ENCODE measurements at places on chromosomes 16 and 17. TPM values are rescaled to one million over a fixed set of nuclear protein-coding genes. Genes with fewer than 3 reads are reported as not detected.
A peak's percentile ranks its signal among the peaks of the same experiment; 100 is the strongest.

GRCh38 chr17:29726715-29727252 lies 104.1 kb upstream of the CORO6 start:
- DNase-seq: peak; percentile 51

Gene SBK1
- 0.04 TPM for polyA plus RNA-seq

GRCh38 chr17:20026960-20027359 lies 17.8 kb downstream of the SPECC1 start:
- DNase-seq: peak; percentile 52

GRCh38 chr16:35306915-35307314 lies 1847.5 kb downstream of the TP53TG3F start:
- DNase-seq: no peak

DNA sequence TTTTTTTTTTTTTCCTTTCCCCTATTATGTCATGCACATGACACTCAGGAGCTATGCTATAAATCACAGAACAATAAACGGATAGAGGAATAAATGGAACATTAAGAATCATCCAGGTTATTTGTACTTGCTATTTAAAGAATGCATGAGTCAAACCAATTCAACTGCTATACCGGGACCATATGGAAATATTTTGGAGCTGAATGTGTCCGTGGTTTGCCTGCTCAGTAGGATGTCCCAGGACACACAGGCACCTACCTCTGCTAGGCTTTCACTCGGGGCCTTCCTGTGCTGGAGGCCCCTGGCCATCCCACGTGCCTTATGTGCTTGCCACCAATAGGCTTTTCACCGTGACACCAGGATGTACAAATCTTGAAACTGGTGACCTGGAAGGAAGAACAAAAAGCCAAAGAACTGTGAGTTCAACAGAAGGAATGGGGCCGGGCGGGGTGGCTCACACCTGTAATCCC lies 15.3 kb upstream of the SEC14L1 start:
- no peak for DNase-seq

DNA sequence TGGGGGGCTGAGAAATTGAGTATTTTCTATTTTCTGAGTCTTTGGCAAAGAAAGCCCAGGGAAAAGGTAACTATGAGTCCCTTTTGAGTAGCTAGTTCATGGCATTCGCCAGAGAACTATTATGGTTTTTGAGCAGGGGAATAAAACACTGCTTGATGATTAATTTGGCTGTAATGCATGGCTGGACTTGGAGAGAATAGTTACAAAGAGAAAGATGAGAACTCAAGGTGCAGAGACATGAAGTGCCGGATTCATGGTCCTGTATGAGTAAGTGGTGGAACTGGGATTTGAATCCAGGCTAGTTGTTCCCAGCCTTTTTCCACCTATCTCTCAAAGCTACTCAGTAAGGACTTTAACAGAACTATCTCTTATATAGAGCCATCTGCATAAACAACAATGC lies 266.6 kb downstream of the CA10 start:
- DNase-seq: no peak

Gene C17orf78
- polyA plus RNA-seq: not detected

- DNase-seq: no peak
Observed at GRCh38 chr16:11139326-11140097, 116.5 kb downstream of the SOCS1 start.

Gene NFE2L1
- 7.1 TPM for polyA plus RNA-seq

DNA sequence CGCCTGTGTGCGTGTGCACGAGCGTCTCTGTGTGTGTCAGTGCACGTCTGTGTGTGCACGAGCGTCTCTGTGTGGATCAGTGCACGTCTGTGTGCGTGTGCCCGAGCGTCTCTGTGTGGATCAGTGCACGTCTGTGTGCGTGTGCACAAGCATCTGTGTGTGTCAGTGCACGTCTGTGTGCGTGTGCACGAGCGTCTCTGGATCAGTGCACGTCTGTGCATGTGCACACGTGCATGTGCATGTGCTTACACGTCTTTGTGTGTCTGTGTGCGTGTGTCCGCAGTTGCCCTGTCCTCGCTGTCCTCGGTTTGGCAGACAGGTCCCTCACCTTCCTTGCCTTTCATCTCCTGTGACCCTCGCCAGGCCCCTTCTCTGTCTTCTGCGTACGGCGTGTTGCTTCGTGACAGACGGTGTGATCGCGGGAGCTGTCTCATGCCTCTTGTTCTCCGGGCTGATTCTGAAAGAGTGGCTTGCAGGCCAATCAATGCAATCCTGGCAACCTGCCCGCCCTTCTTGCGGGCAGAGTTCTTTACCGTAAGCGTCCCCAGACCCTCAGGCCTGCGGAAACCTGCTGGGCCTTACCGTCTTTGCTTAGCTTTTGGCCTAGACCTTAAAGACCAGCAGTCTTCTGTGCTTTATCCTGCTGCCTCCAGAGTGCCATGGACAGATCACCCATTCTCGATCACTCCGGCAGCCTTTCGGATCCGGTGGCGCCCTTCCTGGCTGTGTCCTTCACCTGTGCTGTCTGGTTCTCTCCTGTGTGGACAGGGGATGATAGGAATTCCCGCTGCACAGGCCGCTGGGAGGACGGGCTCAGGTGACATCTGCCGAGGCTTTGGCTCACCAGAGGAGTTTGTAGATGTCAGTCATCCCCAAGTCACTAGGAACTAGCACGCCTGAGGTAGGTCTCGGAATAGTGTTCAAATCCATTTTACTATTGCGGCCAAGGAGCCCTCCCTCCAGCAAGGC lies 18.5 kb downstream of the MLYCD start:
- no peak for DNase-seq

DNA sequence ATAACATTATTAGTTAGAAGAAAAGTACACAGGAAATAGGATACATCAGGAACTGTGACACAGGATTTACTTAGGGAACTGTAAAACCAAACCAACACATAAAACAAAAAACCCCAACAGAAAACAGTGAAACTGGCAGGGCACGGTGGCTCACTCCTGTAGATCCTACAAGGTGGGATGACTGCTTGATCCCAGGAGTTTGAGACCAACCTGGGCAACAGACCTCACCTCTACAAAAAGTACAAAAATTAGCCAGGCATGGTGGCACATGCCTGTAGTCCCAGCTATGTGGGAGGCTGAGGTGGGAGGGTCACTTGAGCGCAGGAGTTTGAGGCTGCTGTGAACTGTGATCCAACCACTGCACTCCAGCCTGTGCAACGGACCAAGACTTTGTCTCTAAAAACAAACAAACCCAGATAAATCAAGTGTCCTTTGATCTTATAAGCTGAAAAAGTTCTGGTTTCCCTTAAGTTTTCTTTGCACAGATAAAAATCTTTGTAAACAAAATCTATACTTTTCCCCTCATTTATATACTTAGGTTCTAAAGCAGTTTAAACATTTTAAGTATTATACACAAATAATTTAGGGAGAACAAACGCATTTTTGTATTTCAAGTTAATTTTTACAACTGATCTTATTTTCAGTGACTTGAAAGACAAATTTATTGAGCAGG lies 111.5 kb upstream of the TOB1 start:
- DNase-seq: no peak

Gene NPIPB9
- polyA plus RNA-seq: not detected

DNA sequence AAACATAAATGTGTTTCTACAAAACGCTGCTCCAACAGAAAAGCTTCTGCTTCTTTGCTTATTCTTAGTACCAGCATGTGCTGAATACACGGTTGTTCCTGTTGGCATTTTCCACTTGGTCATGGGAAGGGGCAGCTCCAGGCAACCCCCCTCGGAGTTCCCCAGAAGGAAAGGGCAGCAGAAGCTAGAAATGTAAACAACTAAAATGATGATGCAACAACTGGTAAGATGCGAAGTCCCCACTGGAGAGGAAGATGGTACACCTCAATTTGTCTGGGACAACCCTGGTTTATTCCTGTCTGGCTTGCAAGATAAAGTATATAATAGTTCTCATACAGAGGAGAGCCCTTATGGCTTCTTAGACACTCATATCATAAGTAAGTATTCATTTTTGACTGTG lies 9.2 kb upstream of the CCL13 start:
- DNase-seq: peak; percentile 49

Gene SEPTIN12
- polyA plus RNA-seq: not detected

DNA sequence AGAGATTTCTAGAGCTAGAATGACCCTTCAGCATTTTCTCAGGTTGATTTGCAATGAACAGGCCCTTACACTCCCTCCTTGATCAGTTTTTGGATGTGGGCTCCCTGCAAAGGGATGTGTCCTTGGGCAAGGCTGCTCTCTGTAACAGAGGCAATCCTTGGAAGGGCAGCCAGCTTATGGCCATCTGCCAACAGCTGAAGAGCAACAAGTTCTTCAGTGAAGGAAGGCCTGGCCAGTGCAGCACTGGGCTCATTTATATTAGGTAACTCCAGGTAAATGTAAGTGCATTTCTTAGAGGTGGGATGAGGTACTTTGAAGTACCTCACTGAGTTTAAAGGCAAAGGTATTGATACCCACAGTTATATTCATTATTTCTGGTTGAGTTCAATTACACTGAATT lies 114.3 kb upstream of the KCNJ16 start:
- DNase-seq: no peak

DNA sequence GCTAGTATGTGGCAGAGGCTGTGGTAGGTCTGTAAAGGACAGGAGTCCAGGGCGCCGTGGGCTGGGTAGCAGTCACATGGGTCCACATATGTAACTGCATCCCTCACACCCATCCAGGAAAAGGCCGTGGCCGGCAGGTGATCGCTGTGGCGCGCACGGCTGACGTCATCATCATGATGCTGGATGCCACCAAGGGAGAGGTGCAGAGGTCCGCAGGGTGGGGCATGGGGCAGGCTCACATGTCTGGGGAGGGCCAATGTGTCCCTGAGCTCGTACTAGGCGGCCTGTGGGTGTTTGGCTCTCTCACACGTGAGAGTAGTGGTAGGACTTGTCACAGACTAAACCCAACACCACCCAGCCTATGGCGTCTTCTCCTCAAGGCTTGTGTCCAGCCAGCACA lies 9.0 kb upstream of the MYO15A start:
- DNase-seq: no peak

DNA sequence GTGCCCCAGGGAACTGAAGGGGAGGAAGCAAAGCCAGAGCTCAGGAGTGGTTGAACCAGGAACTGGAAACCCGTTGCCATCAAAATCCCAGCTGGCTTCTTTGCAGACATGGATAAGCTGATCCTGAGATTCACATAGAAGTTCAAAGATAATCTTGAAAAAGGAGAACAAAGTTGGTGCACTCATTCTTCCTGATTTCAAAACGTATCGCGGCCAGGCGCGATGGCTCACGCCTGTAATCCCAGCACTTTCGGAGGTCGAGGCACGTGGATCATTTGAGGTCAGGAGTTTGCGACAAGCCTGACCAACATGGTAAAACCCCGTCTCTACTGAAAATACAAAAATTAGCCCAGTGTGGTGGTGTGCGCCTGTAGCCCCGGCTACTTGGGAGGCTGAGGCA lies 7.1 kb downstream of the RAP1GAP2 start:
- DNase-seq: no peak

DNA sequence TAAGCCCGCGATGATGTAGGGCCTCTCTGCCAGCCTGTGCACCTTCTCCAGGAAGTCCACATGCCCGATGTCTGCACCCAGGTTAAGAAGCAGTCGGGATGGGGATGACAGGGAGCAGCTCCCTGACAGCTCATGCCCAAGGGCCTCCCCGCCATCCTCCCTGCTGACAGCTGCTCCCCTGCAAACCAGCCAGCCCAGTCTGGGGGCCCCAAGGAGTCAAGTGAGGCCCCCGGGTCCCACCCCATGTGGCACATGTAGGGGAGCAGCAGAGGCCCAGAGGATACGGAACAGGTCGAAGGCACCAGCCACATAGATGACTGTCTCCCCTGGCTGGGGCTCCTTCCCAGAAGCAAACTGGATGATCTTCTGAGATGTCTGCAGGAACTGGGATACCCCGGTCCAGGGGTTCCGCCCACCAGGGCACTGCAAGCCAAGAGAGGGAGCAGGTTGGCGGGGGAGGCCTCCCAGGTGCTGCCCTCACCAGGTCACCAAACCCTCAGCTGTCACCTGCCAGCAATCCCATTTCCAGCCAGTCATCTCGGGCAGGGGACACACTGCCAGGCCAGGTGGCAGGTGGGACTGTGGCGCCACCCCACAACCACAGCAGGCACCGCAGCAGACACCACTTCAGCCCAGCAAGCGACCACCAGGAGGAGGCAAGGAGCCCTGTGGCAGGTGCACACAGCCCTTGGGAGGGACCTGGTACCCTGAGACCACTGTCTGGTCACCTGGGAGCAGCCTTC lies 4.6 kb downstream of the PCYT2 start:
- DNase-seq: no peak

Gene MT1M
- polyA plus RNA-seq: not detected

- DNase-seq: no peak
Observed at GRCh38 chr17:9342225-9342624, 233.4 kb downstream of the STX8 start.

Gene DYNLL2
- polyA plus RNA-seq: 0.30 TPM

GRCh38 chr16:2919511-2920255 lies 8.0 kb downstream of the FLYWCH1 start:
- peak; percentile 61 for DNase-seq
